ENCODE measurements at places on chromosomes 16 and 17.

GRCh38 chr17:42135664-42136653, 13.4 kb downstream of the HSPB9 start:
- DNase-seq: peak; percentile 77

GRCh38 chr16:24282141-24282540, 26.0 kb downstream of the CACNG3 start:
- no peak for DNase-seq

- no peak for DNase-seq
Observed at GRCh38 chr16:57532266-57532625, 4.1 kb downstream of the CCDC102A start.

GRCh38 chr16:71687861-71688260, 36.6 kb downstream of the PHLPP2 start:
- no peak for DNase-seq

GRCh38 chr17:281365-281999, 71.1 kb downstream of the RPH3AL start:
- no peak for DNase-seq

DNA sequence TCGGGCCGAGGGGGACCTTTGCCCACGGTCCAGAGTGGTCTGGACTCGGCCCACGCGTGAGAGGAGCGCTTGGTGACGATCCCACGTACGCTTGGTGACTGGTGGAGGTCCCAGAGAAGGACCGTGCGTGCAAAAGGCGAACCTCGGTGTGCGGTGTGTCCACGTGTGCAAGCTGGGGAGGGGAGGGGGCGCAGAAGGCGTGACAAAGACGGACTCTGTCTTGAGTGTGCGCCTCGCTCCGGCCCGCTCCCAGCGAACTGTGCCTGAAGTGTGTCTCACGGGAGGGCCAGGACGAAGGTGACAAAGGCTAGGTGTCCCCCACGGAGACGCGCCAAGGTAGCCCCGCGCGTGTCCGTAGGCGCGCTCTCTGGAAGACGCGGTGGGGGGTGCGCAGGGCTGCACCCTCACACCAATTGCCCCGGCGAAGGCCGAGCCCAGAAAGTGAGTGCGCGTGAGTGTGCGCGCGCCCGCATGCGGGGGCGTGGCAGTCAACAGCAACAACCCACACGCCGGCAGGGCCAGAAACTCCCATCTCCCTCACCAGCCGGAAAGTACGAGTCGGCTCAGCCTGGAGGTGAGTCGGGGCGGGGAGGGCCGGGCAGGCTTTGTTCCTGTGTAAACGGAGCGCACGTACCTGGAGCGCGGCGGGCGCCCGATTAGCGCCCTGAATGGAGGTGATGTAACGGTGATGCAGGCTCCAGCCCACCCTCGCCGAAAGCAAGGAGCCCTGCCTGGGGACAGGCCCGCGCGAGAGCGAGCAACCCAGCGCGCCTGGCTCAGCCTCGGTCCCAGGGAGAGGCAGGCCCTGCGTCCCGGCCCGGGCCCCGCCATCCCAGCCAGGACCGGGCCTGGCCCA, at the start of gene GPRC5C:
Gene GPRC5C (plus strand): TSS at position 521 of the 856 bp plus-strand sequence. CDS start 7,689 bp downstream, outside the sequence.
- peak; percentile 85 for DNase-seq

GRCh38 chr17:62672957-62673356, 45.5 kb downstream of the MRC2 start:
- DNase-seq: no peak

DNA sequence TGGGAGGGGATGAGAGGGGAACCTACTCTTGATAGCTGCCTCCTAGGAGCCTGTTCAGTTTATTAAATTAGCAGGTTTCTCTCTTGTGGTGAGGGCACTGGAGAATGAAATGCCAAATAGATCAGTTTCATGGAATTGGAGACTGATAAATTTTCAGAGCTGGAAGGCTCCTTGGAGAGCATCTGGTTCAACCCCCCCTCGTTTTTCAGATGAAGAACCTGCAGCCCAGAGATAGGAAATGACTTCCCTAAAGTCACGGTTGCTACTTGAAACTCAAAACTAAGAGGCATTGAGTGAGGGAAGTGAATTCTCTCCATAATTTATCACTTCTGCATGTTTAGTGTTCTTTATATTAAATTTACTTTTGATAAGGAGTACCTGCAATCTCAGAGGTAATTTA, 366.0 kb upstream of the CCL2 start:
- DNase-seq: no peak

GRCh38 chr17:28487881-28488532, 14.6 kb downstream of the SLC13A2 start:
- DNase-seq: no peak

DNA sequence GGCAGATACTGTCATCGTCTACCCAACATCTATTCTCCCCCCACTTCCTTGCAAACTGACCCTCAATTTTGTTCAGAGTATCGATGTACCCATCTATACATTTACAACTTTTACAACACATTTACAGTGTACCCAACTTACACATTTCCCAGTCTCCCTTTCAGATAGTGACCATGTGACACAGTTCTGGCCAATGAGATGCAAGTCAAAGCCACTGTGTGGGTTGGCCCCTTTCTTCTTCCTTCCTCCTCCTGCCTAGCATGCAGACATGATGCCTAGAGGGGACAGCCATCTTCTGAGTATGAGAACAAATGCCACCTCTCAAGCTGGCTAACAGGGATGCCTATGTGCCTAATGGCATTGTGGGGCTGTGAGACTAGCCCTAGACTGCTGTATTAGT, 11.3 kb upstream of the NFAT5 start:
- DNase-seq: no peak
